WERI-Rb-1 (cell line): ENCODE measurements at places on chromosomes 4 and X.

DNA sequence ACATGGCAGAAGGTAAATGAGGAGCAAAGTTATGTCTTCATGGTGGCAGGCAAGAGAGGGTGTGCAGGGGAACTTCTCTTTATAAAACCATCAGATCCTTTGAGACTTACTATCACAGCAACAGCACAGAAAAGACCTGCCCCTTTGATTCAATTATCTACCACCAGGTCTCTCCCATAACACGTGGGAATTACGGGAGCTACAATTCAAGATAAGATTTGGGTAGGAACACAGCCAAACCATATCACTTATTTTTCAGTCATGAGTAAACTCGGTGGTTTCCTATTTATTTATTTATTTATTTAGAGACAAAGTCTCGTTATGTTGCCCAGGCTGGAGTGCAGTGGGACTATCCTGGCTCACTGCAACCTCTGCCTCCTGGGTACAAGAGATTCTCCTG is 22.1 kb downstream of the CXCL1 start:
- DNase-seq: no peak

- DNase-seq: peak; percentile 9
These were observed 793 bp downstream of the GRIA3 start for GRCh38 chrX:123184866-123185276.

DNA sequence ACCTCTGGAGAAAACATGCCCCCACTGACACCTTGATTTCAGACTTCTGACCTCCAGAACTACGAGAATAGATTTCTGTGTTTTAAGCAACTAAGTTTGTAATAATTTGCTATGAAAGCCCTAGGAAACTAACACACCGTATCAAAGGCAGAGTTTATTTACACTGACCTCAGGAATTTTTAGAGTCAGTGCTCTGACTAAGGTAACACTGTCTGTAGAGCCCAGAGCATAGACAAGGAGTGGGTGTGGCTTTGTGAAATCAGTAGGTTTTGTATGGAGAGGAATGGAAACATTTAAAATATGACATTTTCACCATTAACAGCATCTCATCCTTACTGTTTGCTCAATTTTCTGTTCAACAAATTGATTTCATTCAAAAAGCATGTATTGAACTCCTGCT is 764.4 kb upstream of the PCDH10 start:
- no peak for DNase-seq

- peak; percentile 18 for DNase-seq
These were observed 566 bp downstream of the ATP11C start for GRCh38 chrX:139932073-139932900.

GRCh38 chrX:75151827-75152592 is 4.1 kb downstream of the ABCB7 start:
- no peak for DNase-seq

- DNase-seq: peak; percentile 58
These were observed 2.0 kb downstream of the TMEM255A start for GRCh38 chrX:120308959-120309872.
